ENCODE measurements at places on chromosomes 7 and 10.
A peak's percentile ranks its signal among the peaks of the same experiment; 100 is the strongest.

GRCh38 chr10:74930965-74931364, 104.6 kb downstream of the KAT6B start:
- no peak for DNase-seq

DNA sequence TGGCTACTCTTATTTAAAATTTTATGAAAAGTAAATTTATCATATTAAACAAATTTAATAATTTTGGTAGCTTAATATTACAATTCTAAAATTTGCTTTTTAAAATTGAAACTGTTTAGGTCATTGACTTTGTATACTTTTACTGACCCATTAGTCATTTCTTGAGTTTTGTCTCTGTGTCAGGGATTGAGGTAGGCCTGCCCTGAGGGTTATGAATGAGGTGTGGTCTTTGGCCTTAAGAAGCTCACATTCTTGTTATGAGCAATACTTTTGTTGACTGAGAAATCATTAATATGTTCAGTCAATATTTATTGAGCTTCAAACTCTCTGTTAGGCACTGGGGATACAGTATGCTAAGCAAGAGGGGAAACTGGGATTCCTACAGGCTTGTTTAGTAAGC, 47.0 kb upstream of the RPA3 start:
- DNase-seq = no peak

- DNase-seq = no peak
Measured at GRCh38 chr10:45372251-45372951, 1.6 kb upstream of the ALOX5 start.

DNA sequence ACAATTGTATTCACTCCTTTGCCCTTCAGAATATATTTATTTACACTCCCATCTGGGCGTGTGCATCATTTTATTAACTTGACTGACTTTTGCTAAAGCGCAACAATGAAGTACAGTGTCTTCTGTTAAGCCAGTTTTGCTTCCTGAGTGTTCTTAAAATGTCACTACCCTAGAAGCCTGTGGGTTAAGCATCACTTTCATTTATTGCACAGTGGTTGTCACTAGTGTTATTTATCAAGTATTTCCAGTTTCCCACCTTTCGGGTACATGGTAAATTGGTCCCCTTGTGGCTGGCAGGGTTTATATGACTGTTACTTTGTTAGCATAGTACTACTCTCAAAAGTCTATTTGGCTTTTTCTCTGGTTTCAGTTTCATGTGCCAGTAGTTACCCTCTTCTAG, 3.3 kb downstream of the HILPDA start:
- DNase-seq = no peak

- no peak for DNase-seq
Measured at GRCh38 chr10:88392222-88392621, 190.9 kb downstream of the RNLS start.

DNA sequence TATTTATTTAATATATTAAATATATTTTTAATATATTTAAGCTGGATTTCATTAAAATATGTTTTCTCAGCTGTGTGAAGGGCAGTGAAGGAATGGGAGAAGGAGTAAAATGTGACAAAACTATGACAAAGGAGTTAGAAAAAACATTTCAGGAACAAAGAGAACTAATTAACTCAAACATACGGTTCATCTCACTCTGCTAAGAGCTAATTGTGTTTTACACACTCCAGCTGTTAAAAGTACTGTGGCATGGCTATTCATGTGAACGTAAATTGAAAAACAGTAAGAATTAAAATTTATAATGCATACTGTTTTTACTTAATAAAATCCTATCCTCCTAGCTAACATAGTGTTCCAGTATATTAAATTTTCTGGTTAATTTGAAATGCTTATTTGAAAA, 262.5 kb upstream of the GNAI1 start:
- no peak for DNase-seq

- DNase-seq = peak; percentile 65
Measured at GRCh38 chr7:32108651-32109050, 38.4 kb upstream of the PDE1C start.

DNA sequence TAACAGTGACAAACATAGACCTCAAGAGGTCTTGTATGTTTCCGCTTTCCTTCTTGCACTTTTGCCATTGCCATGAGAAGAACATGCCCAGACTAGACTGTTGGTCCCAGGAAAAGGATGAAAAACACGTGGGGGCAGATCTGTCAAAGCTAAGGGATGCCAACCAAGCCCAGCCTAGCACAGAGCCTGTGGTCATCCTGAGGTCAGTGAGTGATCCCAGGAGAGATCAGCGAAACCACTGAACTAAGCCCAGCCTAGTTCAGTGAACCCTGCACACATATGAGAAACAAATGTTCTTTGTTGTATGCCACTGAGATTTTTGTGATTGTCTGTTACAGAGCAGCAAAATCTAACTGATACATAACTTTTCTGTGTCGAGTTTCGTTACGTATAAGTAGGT, 718.8 kb downstream of the MAGI2 start:
- no peak for DNase-seq

All from Daoy (cell line).